DND-41 (cell line): ENCODE measurements at places on chromosomes 5 and 9.

DNA sequence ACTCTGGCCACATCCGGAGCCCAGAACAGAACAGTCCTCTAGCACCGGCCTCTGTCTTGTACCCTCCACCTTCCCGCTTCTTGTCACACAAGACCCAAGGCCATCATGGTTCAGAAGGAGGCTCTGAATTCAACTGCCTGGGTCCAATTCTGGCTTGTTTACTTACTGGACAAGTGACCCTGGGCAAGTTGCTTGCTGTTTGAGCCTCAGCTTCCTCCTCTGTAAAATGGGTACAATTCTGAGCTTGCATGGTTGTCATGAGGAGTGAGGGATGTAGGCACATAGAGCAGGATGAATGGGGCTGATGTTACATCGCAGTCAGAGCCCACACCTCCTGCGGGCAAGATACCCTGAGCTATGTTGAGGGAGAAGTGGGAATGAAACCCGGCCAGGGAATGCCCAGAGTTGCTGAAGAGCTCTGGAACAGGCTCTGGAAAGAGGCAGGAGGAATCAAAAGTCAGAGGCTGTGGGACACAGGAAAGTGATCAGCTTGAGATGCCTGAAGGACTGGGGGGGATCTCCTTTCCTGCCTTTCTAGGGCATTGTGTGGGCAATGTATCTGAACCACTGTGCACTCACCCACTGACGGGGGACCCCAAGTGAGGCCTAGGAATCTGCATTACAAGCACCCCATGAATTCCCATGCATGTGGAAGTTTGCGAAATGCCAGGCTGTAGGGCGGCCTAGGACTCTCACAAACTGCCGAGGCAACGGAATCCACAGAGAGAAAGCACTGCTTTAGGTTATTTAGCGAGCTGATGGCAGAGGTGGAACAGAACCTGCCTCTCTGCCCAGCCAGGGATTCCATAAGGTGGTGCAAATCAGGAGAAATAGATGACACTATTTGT, 29.4 kb upstream of the IL17B start:
- no peak for DNase-seq

DNA sequence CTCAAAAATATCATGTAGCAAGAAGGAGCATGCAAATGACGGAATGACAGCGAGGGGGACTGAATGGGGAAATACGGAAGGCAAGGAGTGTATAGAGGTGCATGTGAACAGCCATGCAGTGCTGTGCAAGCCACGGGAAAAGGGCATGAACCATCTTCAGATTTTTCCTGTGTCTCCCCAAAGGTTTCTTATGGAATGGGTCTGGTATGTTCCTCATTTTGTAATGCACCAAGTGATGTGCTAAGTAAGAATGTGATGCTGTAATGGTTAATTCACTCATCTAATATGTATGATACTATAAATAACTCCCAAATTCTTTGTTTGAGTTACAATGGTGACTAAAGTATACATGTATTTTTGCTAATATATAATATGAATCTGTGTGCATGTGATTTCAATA, 99.0 kb upstream of the DAB2 start:
- no peak for DNase-seq

GRCh38 chr5:77744116-77744515, 32.0 kb downstream of the TBCA start:
- no peak for DNase-seq

DNA sequence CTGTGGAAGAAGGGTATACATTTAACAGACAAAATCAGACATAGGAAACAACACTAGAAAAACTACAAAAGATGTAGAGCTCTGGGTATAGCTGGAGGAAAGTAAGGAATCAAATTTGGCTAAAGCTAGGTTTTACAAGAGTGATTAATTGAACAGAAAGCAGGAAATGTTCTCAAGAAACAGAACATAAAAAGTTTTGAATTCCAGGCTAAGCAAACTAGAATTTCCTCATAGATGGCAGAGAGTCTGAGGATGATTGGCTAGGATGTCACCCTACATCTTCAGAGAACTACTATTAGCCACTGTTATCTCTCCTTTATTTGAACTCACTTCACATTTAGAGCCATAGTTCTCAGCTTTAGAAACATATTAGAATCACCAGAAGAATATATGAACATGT, 502.1 kb upstream of the PAPPA start:
- no peak for DNase-seq

DNA sequence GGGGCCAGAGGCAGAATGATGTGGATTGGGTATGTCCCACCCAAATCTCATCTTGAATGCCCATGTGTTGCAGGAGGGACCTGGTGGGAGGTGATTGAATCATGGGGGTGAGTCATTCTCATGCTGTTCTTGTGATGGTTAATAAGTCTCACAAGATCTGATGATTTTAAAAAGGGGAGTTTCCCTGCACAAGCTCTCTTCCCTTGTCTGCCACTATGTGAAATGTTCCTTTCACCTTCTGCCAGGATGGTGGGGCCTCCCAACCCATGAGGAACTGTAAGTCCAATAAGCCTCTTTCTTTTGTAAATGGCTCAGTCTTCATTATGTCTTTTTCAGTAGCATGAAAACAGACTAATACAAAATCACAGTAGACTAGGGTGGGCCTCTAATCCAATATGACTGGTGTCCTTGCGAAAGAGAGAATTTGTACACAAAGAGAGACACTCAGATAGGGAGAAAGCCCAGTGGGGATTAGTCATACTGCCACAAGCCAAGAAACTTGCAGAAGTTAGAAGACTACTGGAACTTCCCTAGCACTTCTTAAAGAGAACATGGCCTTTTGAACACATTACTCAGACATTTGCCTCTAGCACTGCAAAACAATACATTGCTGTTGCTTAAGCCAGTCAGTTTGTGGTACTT, 68.4 kb downstream of the ANXA1 start:
- no peak for DNase-seq

- DNase-seq, result no peak
These were observed 42.1 kb downstream of the PPP1R2B start for GRCh38 chr5:156892223-156892622.

DNA sequence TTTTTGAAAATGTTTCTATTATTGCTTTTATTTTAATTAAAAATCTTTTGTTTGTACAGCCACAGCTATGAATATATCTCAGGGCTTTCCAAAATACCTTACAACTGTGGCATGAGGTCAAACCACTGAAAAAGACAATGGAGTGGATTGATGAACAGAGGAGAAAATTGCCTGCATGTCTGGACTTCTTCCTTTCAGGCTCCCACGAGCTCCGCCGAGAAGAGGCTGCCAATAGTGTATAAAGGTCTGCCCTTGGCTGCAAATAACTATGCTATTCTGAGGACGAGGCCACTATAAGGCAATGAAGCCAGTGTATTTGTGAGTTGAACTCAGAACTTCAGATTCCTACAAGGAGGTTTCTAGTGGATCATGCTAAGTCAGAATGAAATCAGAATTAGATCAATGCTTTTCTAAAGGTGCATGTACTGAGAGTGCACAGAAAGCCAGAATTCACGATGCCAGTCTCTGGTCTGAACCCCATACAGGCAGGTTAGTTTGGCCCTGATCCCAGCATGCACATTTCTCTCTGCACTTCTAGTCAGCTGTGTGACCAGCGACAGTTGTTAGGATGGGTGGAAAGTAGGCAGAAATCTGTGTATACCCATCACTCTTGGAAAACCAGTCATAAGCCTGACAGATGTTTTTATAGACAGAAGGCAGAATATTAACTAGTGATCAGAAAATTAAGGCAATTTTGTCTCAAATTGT, 42.7 kb upstream of the PLPP1 start:
- DNase-seq, result no peak

- DNase-seq, result no peak
These were observed 42.1 kb upstream of the SLC25A51 start for GRCh38 chr9:37946041-37946440.

- no peak for DNase-seq
These were observed 478.2 kb upstream of the TNC start for GRCh38 chr9:115596021-115596745.

- no peak for DNase-seq
These were observed 623 bp upstream of the TRIM36 start for GRCh38 chr5:115170134-115170928.

GRCh38 chr5:142826741-142827492, 56.7 kb downstream of the ARHGAP26 start:
- DNase-seq, result no peak

GRCh38 chr5:67577424-67577823, 380.8 kb upstream of the CD180 start:
- DNase-seq, result no peak

- DNase-seq, result no peak
These were observed 18.7 kb downstream of the NSG2 start for GRCh38 chr5:174064171-174064570.

GRCh38 chr5:107365320-107366109, 305.2 kb downstream of the EFNA5 start:
- DNase-seq, result no peak

GRCh38 chr9:96158147-96158546, 143.8 kb downstream of the HSD17B3 start:
- DNase-seq, result no peak

DNA sequence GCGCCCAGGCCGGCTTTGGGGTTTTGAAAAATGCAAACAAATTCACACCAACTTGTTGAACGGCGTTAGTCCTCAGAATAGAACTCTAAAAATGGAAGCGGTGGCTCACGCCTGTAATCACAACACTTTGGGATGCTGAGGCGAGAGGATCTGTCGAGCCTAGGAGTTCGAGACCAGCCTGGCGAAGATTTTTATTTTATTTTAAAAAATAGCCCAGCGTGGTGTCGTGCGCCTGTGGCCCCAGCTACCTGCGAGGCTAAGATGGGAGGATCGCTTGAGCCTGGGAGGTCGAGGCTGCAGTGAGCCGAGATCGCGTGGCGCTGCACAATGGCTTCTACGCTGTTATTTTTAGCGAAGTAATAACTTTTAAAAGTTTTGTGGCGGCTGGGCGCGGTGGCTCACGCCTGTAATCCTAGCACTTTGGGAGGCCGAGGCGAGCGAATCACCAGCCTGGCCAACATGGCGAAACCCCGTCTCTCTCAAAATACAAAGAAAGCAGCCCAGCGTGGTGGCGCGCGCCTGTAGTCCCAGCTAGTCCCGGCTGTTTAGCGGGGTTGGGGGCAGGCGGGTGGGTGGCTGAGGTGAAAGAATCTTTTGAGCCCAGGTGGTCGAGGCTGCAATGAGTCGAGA, 694 bp upstream of the PLIN2 start:
- DNase-seq, result peak; percentile 54

DNA sequence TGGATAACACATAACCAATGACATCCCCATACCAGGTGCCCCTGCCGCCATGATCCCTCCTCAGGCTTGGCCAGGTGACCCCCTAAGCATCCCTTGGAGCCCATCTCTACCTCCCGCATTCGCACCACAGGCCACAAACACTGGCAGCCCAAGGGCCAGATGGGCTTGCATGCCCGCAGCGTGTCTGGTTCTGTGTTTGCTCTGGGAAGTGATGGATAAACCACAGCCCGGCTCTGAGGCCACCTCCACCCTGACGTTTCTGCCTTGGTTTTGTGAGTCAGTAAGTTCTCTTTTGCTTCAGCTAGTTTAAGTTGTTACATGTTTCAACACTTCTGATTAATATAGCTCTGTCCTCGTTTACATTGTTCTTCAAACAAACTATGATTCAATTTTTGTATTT, 172.4 kb upstream of the PHYKPL start:
- no peak for DNase-seq

GRCh38 chr5:161925960-161926359, 78.0 kb downstream of the GABRA1 start:
- peak; percentile 4 for DNase-seq

DNA sequence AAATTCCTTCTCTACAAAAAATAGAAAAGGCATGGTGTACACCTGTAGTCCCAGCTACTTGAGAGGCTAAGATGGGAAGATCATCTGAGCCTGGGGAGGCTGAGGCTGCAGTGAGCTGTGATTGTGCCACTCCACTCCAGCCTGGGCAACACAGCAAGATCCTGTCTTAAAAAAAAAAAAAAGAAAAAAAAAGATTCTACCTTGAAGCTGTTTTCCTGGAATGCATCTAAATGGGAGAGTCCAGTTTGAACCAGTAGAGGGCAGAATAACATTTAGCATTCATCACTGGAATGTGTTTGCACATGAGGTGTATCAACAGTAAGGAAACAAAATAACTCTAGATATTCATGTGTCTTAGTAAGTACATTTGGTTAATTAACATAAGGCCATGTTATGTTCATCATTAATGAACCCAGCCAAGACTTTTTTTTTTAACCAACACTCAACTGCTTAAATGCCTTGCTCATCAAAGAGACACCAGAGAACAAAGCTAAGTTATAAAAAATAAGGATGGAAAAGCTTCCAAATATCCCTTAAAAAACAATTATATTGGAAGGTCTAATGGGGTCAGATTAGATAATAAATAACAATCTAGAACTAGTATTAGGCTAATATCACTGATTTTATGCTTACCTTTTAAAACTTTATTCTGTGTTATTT, 16.1 kb downstream of the IFNE start:
- no peak for DNase-seq

DNA sequence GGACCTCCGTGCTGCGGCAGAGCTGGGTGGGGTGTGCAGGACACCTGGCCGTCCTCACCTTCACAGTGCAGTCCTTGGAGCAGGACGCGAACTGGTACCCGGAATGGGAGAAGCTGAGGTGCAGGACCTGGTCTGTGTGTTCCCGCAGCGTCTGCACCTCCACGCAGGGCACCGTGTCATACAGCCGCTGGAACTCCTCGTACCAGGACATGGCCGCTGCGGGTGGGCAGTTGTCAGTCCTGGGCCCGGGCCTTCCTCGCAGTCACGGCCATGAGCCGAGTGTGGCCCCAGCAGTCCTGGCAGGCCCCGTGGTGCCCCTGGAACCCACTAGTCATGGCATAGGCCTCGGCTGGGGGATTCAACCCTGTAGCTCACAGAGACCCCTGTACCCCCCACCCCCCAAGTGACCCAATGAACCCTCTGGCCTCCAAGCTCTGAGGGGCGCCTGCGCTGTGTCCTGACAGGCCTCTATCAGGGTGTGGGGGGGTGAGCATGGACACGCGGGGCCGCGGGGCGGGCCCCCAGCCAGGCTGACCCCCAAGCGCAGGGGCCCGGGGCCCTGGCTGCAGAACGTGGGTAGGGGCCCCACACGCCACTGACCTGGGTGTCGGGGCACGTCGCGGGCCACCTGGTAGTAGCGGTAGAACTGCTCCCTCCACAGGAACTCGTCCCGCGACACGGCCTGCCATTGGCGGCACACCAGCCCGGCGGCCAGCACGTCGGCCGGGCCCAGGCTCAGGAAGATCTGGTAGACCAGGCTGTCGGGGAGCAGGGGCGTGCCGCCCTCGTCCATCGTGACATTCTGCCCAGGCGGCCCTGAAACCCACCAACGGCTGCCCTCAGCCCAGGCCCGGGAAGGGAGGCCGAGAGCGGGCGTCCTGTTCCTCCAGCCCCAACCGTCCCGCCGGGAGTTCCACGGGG, 987 bp downstream of the FBXW5 start:
- DNase-seq, result peak; percentile 38

- DNase-seq, result no peak
These were observed 392.0 kb downstream of the NR2F1-AS1 start for GRCh38 chr5:93188876-93189485.

DNA sequence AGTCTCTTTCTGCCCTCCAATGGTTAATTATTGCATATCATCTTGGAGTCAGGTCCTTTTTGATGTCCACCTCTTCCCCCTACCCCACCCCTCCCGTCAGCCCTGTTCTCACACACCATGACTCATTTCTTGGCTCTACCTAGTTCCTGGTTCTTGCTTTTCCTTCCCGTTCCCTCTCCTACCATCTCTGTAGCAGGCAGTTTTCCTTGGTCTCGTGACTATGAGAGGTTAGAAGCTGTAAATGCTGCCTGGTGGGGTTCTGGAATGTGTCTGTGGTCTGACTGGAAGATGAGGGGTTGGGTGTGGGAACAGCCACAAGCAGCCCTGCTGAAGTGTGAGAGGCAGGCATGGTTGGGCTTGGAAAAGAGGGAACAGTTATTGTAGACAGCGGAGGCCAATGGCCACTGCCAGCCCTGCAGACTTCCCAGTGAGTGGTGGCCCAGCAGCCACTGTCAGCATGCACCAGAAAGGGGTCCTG, 18.2 kb downstream of the SLC22A5 start:
- no peak for DNase-seq
